ENCODE measurements at places on chromosomes 6 and 20.

DNA sequence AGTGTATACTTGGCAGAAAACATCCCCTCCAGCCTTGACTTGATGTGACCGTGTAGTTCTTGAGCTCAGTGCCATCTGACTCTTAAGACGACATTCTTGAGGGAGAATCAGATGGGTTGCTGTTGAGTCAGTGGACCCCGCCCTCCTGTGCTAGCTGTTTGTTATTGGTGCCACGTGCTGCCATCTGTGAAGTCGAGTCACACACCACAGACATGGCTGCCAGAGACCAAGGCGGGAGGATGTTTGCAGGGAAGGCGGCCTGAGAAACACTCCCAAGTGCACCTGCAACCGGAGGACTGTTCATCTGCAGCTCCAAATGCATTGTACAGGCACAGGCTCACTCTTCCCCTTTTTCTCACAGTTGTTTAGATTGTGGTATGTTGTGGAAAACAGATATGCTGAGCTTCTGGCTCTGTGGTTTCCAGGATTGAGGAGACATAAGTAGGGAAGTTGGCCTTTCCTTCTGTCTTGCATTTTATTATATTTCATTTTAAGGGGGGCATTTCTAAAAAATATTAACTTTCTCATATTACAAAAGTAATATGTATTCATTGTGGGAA lies 345.3 kb upstream of the ZFP64 start:
- DNase-seq: no peak

DNA sequence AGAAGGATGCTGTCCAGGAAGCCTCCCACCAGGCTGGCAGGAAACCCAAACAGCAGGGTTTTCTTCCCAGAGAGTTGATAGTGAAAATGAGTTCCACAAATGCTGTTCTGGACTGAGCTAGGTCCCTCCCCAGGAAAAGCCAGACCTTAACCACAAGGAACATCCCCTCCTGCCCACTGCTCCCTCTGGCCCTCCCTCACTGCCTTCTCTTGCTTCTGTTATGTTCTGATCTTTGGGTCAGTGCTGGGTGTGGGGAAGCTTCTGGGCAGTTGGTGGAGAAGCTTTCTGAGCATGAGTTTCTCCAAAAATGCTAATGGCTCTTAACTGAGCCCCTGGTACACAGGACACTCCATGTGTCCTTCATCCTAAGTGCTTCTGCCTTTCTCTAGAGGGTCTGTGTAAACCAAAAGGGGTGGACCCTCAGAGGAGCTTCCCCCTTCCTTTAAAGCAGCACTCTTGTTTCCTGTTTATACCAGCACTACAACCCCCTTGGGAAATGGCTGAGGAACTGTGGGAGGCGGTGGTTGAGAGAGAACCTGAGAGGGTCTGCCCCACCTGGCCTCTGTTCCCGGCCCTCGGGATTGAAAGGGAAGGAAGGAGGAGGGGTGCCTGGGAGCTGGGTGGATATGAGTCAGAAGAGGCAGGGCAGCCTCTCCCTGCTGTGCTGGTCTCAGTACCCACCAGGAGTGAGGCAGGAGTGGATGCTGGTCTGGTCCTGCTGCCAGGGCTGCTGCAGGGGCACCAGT lies 42.0 kb downstream of the CDS2 start:
- no peak for DNase-seq

DNA sequence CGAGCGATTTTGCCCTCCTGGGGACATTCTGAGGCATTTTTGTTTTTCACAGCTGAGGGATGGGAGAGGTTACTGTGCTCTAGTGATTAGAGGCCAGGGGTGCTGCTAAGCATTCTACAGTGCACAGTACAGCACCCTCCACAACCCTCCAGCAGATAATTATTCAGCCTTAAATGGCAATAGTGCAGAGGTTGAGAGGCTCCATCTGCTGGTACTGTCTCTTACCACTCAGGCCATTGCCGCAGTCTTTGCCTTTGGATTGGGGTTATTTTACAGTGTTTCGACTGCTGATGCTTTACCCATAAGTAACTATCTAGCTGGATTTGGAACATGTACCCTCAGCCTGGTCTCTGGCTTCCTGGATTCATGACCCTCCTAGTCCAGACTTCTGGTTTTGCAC lies 705.3 kb downstream of the KIF16B start:
- no peak for DNase-seq

GRCh38 chr6:16903470-16903869 lies 142.2 kb upstream of the ATXN1 start:
- no peak for DNase-seq

GRCh38 chr6:162710419-162710818 lies 17.1 kb downstream of the PRKN start:
- no peak for DNase-seq

GRCh38 chr6:122408240-122408639 lies 8.8 kb downstream of the HSF2 start:
- DNase-seq: no peak

DNA sequence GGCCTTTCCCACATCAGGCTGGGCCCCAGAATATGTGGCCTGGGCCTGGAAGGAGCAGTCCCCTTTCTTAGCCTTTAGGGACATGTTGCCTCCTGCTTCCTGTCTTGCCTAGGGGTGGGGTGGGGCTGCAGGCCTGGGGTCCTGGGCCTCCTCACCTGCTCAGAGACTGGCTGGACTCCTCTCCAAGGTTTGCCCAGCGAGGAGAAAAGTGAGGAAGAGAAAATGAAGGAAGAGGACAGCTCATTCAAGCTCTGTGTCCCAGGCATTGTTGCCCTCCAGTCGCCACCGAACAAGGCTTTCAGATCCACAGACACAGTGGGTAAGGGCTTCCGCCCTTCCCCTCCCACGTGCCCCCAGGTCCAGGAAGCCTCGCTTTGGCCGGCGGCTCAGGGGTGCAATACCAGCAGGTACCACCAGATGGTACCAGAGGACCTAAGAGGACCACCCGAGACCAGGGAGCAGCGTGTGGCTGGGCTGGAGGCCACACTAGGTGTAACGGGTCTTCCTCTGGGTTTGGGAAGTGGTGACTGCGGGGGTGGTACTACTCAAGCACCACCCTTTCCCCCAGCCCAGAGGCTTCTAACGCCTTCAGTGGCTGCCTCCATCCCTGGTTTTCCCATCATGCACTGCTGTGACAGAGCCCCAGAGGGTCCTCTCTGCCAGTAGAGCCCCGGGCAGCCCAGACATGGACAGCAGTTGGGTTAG lies 5.5 kb upstream of the BAK1 start:
- DNase-seq: peak; percentile 95

GRCh38 chr6:93069856-93070255 lies 349.5 kb downstream of the EPHA7 start:
- no peak for DNase-seq

DNA sequence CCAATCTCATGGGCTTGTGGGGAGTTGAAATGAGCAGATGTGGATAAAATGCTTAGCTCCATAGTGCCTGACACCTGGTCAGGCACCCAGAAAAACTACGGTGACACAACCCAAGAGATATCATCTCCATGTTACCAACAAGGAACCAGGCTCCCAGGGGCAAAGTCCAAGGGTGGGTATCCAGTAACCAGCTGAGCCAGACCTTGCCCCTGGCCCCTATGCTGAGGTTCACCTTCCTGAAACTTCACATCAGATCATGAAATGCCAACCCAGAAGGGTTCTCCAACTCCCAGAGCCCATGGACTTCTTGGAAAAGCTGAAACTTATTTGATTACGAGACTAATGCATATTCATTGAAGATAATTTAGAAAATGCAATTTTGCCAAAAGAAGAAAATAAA lies 141.8 kb upstream of the KCNG1 start:
- no peak for DNase-seq

- DNase-seq: peak; percentile 73
These were observed 13.3 kb upstream of the RIPOR2 start for GRCh38 chr6:24949020-24949569.

DNA sequence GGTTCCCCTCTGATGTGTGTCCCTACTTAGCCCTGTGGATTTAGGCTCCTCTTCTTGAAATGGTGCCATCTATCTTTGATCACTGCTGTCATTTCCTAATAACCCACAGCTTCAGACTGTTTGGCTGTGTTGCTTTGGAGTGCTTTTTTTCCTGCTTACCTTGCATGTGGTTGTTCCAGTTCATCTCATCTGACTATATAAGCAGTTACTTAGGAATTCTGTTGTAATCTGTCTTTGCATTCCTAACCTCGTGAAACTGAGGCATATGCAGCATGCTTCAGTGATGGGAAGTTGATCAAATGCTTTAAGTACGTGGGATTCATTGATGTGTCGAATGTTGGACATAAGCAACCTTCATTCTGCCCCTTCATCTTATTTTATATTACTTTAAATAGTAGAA lies 115.8 kb upstream of the FLRT3 start:
- DNase-seq: no peak

DNA sequence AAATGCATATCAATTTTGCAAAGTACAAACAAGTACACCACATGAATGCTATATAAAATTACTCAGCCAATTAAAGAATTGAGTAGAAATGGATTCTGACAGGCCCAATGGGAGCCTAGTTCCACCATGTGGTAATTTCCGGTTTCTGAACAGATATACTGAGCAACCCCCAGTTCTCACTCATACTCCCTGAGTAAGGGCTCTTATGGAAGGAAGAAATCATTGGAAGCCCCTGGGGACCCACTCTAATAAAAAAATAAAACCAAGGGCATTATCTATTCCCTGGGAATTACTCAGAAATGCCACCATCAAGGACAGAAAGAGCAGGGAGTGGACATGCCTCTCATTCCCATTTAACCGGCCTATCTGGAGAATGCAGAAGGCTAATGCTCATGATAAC lies 34.6 kb downstream of the STX7 start:
- no peak for DNase-seq

DNA sequence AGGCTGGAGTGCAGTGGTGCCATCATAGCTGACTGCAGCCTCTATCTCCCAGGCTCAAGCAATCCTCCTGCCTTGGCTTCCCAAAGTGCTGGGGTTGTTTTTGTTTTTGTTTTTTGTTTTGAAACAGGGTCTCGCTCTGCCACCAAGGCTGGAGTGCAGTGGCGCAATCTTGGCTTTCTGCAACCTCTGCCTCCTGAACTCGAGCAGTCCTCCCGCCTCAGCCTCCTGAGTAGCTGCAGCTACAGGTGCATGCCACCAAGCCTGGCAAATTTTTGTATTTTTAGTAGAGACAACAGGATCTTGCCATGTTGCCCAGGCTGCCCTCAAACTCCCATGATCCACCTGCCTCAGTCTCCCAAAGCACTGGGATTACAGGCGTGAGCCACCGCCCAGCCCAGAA lies 4.2 kb downstream of the C6orf132 start:
- DNase-seq: no peak

DNA sequence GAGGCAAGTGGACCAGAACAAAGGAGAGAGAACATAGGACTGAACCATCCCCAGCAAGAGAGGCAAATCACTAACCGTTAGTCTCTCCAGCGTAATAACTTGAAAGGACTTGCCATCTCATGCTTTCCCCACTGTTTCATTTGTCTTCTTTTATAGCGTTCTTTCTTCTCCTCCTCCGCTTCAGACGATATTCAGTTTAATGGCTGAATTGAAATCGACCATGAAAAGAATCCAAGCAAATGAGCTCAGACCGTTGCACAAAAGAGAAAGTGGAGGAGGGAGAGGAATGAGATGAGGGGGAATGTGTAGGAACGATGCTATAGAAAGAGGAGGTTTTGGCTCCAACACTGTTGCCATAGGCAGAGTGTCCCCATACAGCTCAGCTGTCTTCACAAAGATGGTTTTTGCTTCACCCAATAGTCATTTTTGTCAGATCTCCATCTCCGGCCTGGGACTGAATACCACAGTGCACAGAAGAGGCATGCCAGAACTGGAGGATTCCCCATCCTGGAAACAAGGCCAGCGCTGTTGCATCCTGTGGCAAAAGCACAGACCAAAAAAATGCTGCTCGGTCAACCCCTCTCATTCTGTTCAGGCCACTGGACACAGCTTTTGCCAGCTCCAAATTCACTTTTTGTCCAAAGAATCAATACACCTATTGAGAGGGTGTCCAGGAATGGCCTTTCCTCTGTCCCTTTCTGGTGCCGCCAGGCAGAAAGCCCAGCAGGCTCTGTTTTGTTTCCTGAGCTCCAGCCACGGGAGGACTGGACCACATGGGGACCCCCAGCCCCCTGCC lies 176.1 kb downstream of the ID4 start:
- no peak for DNase-seq

DNA sequence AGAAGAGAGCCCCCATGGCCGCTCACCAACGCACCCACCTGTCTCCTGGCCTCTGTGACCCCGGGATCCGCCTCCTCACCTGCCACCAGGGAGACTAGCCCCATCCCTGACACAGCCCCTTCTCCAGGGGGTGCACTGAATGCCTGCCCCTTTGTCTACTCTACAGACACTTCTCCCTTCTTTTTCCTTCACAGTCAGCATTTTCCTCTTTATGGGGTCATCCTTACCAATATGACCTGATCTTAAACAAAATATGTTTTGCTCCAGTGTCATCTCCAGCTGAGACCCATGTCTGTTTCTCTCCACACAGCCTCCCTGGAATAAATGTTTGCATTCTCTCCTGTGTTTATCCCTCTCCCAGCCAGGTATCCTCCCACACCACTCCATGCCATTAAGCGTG lies 14.6 kb upstream of the CCR6 start:
- no peak for DNase-seq

DNA sequence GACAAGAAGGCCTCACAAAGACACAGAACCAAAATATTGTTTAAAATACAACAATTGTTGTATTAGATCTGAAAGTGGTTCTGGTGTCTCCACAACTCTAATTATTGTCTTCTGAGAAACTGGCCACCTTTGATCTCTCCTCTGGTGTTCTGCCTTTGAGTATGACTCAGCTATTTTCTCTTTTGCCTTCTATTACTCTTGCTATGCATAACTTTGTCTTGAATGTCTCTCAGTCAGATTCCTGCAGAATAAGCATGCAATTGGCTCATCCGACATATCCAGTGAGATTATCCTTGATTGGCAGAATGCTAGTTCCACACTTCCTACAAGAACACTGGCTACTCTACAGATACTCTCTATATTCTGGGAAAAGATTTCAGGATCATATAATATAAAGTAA lies 14.3 kb upstream of the EPM2A start:
- no peak for DNase-seq

- peak; percentile 35 for DNase-seq
These were observed at the start of gene IRF4 for GRCh38 chr6:391559-392440. Gene IRF4, plus strand, starts transcription at chr6:391752. Its CDS starts 1,401 bp downstream, at chr6:393153.

- DNase-seq: no peak
These were observed 364.3 kb upstream of the ID4 start for GRCh38 chr6:19472850-19473249.

- DNase-seq: no peak
These were observed 35.7 kb downstream of the CEBPB start for GRCh38 chr20:50226093-50226974.
